GM04503 (cell line): ENCODE measurements at places on chromosomes 5 and 9.

DNA sequence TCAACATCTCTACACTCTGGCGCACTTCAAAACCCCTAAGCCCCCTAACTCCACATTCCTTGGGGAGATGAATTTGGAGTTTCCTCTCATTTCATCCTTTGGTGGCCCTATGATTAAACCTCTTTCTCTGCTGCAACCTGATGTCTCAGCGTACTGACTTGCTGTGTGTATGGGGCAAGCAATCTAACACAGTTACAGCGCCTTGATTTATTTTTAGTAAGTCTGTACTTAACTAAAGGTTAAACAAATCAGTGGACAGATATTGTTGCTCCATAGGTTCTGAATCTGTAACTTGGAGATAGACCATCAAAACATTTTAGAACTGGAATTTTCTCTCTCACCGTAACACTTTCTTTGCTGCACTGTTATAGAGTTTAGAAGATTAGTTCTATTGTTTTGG, 452.8 kb downstream of the IRX1 start:
- DNase-seq, result no peak

DNA sequence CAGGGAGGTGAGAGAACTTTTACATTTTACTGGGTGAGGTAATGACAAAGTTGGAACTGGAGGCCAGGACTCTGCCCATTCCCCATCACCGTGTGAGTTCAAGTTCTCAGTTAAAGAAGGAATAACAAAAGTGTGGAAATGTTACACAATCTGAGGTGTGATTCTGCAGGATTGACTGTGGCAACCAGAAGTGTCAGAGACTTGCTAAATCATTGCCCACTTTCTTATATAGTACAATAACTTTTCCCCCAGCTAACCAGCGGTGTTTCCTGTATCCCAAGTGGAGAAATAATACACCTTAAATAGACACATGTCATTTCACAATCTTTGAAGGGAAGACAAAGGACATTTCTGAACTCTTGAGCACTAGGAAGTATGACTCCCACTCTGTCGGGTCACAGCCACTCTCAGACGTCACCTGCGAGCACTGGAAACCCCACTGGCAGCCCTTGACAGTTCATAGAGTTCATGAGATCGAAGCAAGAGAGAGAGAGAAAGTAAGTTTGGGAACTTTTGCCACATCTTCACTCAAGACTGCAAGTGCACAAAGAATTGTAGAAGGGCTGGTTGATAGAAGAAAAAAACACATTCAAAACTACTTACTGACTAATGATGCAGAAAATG, 28.4 kb downstream of the PAX5 start:
- no peak for DNase-seq

DNA sequence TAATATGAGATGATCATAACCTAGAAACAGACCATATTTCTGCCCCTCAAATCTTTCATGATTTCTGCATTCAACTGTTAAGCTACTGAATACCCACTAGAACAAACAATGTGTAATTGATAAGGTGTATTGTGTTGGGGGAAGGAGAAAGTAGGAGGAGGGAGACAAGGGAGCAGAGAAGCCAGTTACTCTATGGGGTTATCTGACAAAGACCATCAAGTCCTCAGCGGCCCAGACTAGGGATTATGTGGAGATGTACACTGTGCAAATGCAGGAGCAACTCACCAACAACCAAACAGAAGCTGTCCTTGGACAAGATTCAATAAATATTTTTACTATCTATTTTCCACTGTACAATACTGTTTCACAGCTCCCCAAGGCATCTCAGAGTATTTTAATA, 2.7 kb downstream of the NRG2 start:
- DNase-seq, result no peak

- DNase-seq, result peak; percentile 91
These were observed 86.4 kb downstream of the GALNT10 start for GRCh38 chr5:154276973-154277331.

- no peak for DNase-seq
These were observed 26.6 kb downstream of the PALM2AKAP2 start for GRCh38 chr9:109806506-109807115.

- DNase-seq, result no peak
These were observed 9.3 kb upstream of the SPINK13 start for GRCh38 chr5:148259288-148259687.

DNA sequence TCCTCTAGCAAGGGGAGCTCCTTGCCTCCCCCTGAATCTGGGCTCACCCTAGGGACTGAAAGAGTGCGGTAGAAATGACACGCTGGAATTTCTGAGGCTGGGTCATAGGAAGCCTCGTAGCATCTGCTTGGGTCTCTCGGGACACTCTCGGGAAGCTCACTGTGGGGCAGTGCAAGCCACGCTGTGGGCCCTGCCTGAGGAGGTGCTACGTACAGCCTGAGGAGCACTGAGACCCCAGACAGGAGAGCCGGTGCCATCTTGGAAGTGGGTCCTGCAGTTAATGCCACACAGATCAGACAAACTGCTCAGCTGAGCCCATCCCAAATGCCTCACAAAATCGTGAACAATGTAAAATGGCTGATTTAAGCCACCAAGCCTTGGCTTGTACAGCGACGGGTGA, 1.8 kb downstream of the MRPL36 start:
- no peak for DNase-seq

DNA sequence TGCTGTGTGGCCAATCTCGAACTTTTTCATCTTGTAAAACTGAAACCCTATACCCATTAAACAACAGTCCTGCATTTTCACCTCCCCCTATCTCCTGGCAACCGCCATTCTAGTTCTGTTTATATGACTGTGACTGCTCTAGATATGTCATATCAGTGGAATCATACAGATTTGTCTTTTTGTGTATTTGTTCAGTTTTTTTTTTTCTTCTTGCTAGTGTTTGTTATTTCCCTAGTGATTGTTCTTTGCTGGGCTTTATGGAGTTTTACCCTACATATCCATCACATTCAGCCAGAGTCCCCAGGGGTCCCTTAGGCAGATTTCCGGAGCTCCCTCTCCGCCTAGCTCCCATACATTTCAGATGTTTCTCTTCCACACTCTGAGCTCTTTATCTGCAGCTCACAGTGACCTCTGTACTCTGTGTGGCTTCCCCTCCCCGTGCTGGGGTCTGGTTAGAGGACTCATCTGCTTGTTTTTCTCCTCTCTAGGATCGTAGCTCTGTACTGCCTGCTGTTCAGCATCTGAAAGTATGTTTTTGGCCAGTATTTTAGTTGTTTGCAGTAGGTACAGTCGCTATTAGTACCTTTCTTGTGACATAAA, 25.1 kb upstream of the CARTPT start:
- no peak for DNase-seq

- DNase-seq, result no peak
These were observed 147.3 kb downstream of the OSTF1 start for GRCh38 chr9:75235632-75236031.

GRCh38 chr9:25917731-25918362, 239.6 kb upstream of the TUSC1 start:
- no peak for DNase-seq

GRCh38 chr9:136090056-136090735, 4.9 kb downstream of the NACC2 start:
- DNase-seq, result no peak

DNA sequence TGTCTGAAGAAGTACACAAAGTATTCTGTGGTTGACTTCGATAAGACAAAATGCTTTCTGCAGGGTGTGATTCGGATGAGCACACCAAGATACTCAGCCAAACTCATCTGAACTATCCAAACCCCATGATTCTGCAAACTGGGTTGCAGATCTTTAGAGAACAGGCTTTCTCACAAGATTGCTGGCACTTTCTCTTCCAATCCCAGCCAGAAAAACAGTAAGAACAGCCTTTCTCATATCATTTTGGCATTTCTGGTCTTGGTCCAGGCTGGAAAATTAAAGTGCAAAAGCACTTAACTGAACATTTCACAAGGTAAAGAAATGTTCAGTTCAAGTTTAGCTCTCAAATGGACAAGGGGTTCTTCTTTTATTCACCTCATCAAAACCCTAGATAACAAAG, 269.1 kb downstream of the NR2F1-AS1 start:
- DNase-seq, result no peak

- DNase-seq, result no peak
These were observed 1268.5 kb upstream of the C9orf72 start for GRCh38 chr9:28841775-28842174.

DNA sequence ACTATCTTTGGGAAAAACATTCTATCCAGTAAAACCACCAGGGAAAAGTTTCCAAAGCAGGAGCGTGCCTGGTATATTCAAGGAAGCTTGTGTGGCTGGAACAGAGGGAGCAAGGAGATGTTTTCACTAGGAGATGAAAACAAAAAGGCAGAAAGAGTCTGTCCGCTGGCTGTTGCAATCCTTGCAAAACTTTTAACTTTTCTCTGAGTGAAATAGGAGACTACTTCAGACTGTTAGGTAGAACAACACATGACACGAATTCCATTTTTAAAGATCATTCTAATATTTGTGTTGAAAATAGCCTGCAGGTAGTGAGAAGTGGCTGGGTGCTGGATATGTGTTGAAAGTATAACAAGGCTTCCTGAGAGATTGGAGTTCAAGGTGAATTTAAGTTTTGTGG, 69.5 kb downstream of the PRR16 start:
- no peak for DNase-seq

GRCh38 chr5:107383414-107383813, 287.3 kb downstream of the EFNA5 start:
- DNase-seq, result no peak

GRCh38 chr9:75186767-75187380, 98.6 kb downstream of the OSTF1 start:
- DNase-seq, result no peak

- no peak for DNase-seq
These were observed 43.4 kb upstream of the COL5A1 start for GRCh38 chr9:134597957-134598883.

GRCh38 chr9:12884736-12885395, 110.0 kb downstream of the LURAP1L start:
- peak; percentile 52 for DNase-seq

- no peak for DNase-seq
These were observed 135.9 kb downstream of the MACROH2A1 start for GRCh38 chr5:135263022-135263668.

DNA sequence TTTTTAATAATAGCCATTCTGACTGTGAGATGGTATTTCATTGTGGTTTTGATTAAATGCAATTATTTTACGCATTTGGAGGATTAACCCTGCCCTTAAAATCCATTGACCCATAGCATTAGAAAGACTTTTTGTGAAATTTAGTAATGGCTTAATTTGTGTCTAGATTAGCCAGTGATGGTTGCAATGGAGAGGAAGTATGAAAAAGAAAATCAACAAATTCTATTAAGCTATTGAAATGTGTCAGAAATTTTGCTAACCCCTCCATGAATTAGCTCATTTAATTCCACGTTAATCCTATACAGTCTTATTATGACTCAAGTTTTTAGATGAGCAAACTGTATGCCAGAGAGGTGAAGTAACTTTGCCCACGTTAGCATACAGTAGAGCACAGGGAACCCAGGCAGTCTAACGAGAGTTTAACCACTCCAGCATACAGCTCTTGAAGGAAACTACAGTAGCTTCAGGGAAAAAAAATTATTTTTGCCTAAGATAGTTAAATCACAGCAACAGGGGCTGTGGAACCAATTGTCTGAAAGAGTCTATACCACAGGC, 158.2 kb upstream of the PPP2R2B start:
- no peak for DNase-seq

- peak; percentile 29 for DNase-seq
These were observed 236.1 kb downstream of the DNAH5 start for GRCh38 chr5:13708432-13708831.

GRCh38 chr5:126527892-126528291, 67.1 kb downstream of the ALDH7A1 start:
- no peak for DNase-seq

- no peak for DNase-seq
These were observed 32.1 kb upstream of the SLC6A3 start for GRCh38 chr5:1477341-1477740.

DNA sequence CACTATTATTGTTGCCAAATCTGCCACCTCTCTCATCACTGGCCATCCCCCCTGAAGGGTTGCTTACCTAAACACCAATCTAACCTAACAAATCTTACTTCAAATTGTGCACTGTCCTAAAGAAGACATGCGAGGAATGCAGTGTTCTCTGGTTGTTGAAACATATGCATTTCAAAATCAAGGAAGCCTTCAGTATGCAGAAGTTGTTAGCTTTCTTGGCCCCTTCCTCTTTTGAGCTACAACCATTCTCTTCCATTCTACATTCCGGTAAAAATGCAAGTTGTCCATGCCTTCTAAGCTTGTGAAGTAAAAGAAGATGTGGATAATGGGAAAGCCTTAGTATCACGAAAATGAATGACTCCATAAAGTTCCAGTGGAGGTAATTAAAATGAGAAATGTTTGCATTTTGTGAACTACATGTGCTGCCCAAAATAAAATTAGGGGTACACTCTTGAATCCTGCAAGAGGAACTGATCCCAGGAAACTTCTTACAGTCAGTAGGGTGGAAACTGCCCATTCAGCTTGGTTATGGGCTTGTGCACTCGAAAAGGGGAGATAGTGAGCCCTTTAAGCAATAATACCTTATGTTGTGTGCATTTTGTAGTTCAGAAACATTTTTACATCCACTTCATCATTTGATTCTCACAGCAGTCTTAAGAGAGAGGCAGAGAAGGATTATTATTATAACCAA, 77.6 kb upstream of the ADRB2 start:
- no peak for DNase-seq

GRCh38 chr9:97873882-97874281, 20.9 kb downstream of the FOXE1 start:
- DNase-seq, result no peak

- DNase-seq, result no peak
These were observed 6.7 kb downstream of the IRX4 start for GRCh38 chr5:1875843-1876659.

DNA sequence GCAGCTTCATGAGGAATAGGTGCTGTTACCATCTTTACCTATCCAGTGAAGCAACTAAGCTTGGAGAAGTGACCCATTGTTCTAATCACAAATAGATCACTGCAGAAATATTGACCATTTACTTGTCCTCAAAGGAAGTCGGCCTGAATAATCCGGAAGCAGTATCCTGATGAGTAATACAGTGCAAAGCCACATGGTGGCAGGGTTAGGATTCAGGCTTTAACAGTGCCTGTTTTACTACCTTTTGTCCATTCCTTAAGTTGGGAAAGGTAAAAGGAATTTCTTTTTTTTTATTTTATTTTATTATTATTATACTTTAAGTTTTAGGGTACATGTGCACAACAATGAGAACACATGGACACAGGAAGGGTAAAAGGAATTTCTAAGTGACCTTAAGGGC, 336.3 kb downstream of the KDM4C start:
- DNase-seq, result no peak

DNA sequence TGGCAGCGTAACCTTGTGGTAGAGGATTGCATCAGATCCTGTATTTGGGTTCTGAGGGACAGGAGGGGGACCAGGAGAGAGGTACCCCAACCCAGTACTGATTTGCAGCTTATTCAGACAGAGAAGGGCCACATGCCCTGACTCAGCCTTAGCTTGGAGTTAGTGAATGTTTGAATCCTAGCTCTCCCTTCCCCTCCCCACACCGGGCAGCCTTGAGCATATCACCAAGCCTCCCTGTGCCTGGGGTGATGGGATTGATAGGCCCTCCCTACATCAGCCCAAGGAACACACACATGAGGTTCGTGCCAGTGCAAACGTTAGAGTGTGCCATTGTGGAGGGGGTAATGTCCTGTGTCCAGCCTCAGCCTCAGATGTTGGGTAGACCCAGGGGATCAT, 71.9 kb downstream of the AMBP start:
- no peak for DNase-seq
